ENCODE measurements at places on chromosomes 1 and 21.

DNA sequence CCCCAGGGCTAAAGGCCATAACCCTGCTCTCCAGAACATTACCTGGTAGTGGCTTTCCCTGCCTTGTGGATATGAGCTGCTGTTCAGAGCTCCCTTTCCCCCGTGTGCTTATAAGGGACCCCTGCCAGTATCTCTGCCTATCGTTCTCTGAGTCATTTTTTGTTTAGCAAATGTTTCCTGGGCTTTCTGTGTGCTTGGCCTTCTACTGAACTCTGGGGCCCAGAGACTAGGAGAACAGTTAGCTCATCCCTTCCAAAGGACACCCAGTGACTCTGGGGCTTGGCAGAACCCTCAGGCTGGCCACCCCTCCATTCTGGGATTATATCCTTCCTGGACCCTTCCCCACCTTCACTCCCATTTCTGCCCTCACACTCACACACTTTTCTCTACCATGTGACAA is 80.8 kb upstream of the POU3F1 start:
- DNase-seq, result no peak

GRCh38 chr1:199029401-199029800 is 390.6 kb downstream of the PTPRC start:
- DNase-seq, result no peak

DNA sequence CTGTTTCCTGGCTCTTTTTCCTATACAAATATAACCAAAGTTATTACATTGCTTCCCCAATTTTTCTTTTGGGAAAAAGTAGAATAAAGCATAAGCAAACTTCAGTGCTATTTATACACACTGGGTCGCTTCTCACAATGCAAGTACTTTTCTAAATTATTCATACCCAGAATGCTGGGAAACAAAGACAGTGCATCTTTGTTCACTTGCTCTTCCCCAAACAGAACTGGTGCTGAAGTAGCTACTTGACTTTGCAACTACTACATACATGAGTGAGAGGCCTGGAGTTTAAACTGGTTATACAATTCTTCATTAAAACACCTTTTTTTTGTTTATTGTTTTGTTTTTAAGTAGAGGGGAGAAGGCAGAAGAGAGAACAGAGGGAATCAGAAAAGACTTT is 40.2 kb downstream of the STX6 start:
- no peak for DNase-seq

- no peak for DNase-seq
Observed at GRCh38 chr1:53807916-53808315, 30.2 kb downstream of the NDC1 start.

- no peak for DNase-seq
Observed at GRCh38 chr1:17277511-17278159, 28.7 kb downstream of the PADI3 start.

DNA sequence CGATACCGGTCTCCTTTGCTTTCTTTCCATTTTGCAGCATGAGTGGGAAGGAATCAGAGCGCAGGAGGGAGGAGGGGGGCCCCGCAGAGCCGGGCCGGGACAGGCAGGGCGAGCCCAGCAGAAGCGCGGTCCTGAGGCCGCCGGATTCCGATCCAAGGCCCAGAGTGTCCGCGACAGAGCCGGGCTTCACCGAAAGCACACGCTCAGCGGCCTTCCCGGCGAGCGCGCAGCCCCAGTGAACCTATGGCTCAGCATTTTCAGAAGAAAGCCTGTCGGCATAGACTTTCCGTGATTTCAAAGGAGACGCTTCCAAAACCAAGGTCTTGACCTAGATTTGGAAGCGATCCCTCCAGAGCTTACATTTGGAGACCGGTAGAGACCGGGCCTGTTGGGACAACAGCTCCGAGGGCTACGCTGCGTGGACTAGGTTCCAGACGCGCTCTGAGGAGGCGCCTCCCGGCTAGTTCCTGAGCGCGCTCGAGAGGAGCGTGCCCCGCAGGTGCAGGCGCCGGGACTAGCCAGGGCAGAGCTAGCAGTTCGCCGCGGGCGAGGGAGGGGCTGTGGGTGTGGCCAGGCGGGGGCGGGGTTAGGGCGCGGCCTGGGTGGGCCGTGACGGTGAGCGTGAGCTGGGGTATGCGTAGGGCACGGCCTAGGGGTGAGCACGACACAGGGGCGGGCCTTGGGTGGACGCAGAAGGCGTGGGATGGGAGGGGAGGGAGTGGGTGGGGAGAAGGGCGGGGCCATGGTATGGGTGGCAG is 27.8 kb upstream of the PRSS38 start:
- DNase-seq, result peak; percentile 99

GRCh38 chr1:40273547-40274166 is 15.6 kb downstream of the ZMPSTE24 start:
- DNase-seq, result no peak

- DNase-seq, result no peak
Observed at GRCh38 chr1:53643881-53644390, 95.0 kb downstream of the GLIS1 start.

DNA sequence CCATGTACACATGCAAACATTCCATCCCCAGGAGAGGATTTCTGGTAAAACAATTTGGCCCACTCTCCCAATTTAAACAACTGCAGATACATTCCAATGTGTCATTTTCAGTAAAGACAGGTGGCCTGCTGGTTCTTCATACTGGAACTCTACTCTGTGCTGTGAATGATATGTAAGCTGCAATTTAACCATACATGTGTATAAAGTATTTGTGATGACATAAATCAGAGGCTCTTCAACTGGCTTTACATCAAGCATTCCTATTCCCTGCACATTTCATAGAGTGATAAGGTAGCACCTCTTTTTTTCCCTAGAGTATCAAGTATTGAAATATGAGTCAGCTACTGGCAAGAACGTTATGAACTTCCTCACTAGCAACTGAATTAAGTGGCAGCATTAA is 649.5 kb upstream of the ADGRL2 start:
- DNase-seq, result no peak

DNA sequence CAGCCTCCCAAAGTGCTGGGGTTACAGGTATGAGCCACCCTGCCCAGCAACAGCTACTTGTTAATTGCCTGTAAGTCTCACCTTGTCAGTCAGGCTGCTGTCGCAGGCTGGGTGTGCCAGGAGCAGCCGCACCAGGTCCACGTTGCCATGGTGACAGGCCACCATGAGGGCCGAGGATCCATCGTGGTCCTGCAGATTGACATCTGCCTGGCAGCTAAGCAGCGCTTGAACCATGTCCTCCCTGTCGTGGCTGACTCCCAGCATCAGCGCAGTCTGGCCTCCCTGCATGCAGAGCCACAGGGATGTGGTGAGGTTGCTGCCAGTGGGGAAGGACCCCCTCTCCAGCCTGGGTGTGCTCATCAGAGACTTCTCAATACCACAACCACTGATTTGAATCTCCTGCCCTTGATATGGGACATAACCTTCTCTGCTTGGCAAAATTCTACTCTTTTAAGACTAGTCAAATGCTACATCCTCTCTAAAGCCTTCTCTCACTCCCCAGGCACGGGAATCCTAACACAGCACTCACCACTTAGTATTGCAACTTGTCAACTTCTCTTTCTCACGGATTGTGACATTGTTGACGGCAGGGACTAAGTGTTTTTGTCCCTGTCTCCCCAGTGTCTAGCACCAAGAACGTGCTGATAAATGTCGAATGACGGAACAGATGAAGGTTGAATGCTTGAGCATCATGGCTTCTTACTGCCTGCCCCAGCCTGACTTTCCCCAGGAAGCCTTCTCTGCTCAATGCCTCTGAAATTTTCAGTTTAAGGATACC is 52.9 kb downstream of the L1TD1 start:
- DNase-seq, result peak; percentile 75

DNA sequence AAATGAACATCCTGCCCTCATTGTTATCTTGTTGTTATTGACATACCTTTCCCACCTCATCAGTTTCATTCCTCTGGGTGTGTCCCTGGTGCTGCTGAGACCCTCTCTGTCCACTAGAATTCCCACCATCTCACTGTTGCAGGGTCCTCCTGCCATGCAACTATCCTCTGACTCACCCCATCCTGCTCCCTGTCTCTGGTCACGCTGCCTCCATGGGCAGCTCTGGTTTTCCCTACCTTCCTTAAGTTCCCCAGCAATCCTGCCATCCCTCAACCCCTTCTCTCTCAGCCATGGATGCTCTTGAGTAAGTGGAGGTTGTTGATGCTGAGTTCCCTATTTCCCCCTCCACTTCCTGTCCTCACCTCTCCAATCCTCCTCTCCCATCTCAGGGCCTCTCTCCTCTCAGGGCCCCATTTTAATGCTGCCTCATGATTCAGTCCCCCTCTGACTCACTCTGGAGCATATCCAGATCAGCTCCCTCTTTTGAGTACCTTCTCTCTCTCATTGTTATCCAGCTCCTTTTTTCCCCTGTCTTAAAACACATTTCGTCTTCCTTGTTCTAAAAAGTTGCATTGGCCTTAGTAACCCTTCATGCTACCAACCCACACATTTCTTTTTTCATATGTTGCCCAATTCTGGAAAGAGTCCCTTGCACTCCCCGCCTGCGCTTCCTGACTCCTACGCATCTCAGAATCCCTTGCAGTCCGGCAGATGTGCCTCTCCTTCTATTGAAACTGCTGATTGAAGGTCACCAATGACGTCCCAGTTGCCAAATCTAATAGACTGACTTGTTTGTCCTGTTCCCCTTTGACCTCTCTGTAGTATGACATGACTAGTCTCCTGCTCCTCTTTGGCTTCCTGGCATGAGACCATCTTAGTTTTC is 92.0 kb downstream of the CNIH3 start:
- DNase-seq, result no peak

DNA sequence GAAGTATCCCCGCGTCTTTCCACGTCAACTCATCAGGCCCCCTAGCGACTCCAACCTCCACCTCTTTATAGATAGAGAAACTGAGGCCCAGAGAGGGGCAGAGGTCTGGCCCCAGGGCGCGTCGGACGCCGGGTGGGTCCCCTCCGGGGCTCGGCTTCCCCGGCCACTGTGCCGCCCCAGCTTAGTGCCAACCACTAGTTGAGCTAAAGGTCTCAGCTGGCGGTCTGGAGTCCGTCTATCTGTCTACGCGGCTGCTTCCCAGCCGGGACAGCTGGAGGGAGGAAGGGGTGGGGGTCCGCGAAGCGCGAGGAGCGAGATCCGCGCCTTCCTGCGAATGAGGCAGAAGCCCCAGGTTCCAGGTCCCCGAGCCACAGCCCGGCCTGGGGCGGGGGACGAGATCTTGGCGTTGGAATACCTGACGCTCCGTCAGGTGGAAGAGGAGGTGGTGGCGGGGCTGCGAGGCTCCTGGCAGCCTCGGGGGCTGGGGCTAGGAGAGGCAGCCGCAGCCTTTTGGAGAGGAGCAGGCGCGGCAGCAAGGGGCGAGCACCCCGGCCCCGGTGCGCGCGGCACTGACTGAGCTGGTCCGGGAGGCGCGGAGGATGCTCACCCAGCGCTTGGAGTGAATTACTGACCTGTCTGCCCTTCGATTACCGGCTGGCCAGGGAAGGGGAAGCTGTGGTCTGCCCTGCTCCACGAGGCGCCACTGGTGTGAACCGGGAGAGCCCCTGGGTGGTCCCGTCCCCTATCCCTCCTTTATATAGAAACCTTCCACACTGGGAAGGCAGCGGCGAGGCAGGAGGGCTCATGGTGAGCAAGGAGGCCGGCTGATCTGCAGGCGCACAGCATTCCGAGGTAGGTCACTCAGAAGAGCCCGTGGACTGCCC is 937 bp downstream of the PODN start:
- DNase-seq, result no peak

DNA sequence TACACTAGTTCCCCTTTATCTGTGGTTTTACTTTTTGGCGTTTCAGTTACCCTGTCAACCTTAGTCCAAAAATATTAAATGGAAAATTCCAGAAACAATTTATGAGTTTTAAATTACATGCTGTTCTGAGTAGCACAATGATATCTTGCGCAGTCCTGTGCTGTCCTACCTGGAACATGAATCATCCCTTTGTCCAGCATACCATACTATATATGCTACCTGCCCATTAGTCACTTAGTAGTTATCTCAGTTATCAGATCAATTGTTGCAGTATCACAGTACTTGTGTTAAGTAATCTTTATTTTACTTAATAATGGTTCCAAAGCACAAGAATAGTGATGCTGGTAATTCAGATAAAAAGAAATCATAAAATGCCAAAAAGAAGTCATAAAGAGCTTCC is 52.7 kb downstream of the AGBL4 start:
- DNase-seq, result no peak
